ENCODE measurements at places on chromosomes 7 and 10. TPM values are rescaled to one million over a fixed set of nuclear protein-coding genes. Genes with fewer than 3 reads are reported as not detected.

- no peak for DNase-seq
Measured at GRCh38 chr10:89853781-89854191, 152.4 kb downstream of the KIF20B start.

GRCh38 chr10:3886641-3887251 lies 101.7 kb upstream of the KLF6 start:
- peak; percentile 79 for DNase-seq

DNA sequence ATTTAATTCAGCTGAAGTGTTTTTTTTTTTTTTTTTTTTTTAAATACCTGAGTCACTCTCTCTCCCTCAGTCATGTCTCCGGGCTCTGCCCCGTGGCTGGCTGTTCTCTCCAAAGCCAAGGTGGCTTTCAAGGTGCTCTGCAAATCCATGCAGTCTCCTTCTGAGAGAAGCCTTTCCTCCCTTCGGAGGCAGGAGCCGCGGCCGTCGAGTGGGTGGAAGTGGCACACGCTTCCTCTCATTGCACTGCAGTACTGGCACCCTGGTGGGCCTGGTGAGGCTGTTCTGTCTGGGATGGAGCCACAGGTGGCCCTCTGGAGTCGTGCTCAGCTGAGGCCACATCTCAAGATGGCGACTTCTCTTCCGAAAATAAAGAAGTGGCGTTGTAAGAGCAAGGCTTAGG lies 221.8 kb downstream of the GLRX3 start:
- DNase-seq = no peak

GRCh38 chr7:30406664-30407425 lies 71.7 kb downstream of the NOD1 start:
- no peak for DNase-seq

GRCh38 chr10:3136336-3136735 lies 36.2 kb downstream of the PITRM1 start:
- DNase-seq = no peak

- DNase-seq = no peak
Measured at GRCh38 chr7:140069298-140069949, 6.7 kb upstream of the PARP12 start.

- no peak for DNase-seq
Measured at GRCh38 chr7:44056681-44057080, 8.7 kb downstream of the PGAM2 start.

- DNase-seq = no peak
Measured at GRCh38 chr10:73244866-73245477, 2.1 kb downstream of the DNAJC9 start.

DNA sequence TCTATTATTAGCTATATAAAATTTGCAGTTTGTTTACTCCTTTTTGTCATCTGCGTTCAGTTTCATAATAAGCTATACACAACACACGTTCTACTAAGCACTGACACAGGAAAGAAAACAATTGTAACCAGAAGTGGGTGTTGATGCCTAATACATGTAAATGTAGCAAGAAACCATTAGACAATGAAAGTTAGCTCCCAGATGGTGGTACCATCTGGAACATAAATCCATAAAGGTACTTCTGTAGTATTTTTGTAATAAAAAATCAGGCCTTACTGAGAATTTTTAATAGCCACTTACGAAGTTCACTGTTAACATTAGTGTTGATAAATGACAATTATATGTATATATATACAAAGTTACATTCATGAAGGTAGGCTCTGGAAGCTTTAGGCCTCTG lies 194.7 kb downstream of the KCND2 start:
- no peak for DNase-seq

DNA sequence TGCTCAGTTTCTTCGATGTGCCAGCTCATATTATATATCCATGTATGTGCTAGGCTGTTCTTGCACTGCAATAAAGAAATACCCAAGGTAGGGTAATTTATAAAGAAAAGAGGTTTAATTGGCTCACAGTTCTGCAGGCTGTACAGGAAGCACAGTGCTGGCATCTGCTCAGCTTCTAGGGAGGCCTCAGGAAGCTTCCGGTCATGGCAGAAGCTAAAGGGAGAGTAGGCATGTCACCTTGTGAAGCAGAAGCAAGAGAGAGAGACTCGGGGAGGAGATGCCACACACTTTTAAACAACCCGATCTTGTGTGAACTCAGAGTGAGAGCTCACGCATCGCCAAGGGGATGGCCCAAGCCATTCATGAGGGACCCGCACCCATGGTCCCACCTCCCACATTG lies 13.8 kb upstream of the ECHDC3 start:
- DNase-seq = no peak

The IQUB gene
- total RNA-seq = 1.0 TPM

- DNase-seq = peak; percentile 52
Measured at GRCh38 chr7:83547526-83547925, 101.4 kb downstream of the SEMA3E start.

DNA sequence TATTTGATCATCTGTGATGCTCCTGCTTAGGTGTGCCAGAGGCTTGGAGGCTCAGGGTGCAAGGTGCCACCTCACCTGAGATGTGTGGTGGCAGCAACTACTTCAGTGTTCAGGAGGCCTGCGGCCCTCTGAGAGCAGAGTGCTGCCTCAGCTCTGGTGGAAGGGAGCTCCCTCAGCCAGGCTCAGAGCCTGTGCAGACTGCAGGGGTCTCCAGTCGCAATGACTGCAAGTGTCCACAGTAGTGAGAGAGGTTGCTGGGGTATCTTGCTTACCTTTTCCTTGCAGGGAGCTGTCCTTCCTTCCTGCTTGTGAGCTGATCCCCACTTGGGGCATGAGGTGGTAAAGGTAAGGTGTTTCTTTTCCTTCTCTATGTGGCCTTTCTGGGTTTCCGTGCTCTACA lies 131.0 kb upstream of the GAD2 start:
- no peak for DNase-seq

The HOXA3 gene
- 3.0 TPM for total RNA-seq

- peak; percentile 66 for DNase-seq
Measured at GRCh38 chr10:132637477-132638129, 100.0 kb downstream of the INPP5A start.

DNA sequence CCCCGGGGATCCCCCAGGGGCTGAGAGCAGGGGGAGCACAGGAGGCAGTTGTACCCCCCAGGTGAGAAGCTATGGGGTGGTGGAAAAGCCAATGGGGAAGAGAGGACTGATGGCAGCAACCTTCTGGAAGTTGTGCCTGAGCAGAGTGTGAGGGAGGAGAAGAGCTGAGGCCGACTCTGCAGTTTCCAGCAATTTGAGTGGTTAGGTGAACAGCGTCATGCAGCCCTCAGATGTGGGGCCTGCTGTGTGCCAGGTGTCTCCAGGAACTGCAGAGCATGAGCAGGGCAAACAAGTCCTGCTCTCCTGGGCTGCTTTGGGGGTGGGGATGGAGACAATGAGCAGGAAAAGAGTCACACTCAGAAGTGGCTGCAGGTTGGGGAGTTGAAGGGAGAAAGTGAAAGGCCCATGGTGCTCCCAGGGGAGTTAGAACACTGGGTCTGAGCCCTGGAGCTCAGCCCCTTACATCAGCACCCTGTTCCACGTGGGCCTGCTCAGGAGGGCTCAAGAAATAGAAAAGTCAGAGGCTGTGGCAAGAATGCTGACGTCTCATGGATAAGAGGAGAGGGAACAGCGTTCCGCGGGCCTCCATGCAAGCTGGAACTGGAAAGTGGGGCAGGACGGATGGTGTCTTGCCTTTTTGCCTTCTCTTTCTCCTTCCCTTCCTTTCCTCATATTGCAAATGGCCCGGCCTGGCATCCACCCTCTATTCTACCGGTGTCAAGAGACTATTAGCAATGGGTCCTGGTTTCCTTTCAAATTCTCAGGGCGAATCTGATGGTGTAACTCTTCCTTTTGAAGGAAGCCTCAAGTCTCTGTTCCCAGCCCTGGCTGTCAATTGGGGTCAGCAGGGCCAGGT lies 4.0 kb upstream of the AFAP1L2 start:
- no peak for DNase-seq

The H2BK1 gene
- not detected for total RNA-seq

The VWA2 gene
- 12.3 TPM for total RNA-seq

The ERVW-1 gene
- total RNA-seq = not detected

The UBE2H gene
- total RNA-seq = 73.4 TPM

- no peak for DNase-seq
Measured at GRCh38 chr10:129965425-129965808, 1.3 kb upstream of the EBF3 start.

GRCh38 chr7:103076764-103077163 lies 1.8 kb downstream of the ARMC10 start:
- DNase-seq = no peak

The CDC14C gene
- 0.23 TPM for total RNA-seq

DNA sequence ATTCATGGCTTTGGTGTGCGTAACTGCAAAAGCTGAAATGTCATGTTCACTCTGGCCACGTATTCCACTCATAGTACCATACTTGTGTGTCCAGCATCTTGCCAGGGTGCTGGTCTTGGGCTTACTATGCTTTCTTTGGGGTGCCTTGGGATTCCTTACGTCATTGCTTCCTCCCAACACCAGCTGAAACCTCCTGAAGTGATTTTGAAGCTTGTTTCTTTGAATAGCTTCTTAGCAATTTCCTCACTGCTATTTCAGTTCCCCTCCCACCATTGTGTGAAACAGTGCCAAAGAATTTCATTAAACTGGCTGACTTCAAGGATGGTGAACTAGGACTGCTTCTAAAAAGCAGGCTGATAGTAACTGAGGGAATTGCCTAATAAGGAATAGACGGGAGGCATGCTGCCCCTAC lies 36.9 kb downstream of the ENTPD1 start:
- DNase-seq = no peak

DNA sequence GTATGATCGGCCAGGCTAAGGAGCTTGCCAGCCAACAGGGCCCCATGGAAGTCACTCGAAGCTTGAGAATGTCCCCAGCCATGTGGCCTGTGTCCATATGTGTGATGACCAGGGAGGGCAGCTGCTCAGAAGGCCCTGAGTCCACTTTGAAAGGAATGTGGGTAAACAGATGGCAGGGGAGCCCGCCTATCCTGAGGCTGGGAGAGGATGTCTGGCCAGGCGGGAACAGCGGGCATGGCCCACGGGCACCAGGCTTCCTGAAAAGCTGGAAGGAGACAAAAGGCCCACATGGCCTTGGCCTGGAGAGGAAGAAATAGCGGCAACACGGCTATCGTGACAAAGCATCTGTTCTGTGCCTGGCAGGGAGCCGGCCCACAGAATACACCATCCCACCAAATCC lies 137.9 kb upstream of the PPIF start:
- no peak for DNase-seq

The WEE2 gene
- 3.6 TPM for total RNA-seq

- DNase-seq = no peak
Measured at GRCh38 chr10:103506061-103506460, 12.6 kb downstream of the NEURL1 start.

GRCh38 chr10:77159538-77160110 lies 478.0 kb downstream of the KCNMA1 start:
- DNase-seq = no peak

DNA sequence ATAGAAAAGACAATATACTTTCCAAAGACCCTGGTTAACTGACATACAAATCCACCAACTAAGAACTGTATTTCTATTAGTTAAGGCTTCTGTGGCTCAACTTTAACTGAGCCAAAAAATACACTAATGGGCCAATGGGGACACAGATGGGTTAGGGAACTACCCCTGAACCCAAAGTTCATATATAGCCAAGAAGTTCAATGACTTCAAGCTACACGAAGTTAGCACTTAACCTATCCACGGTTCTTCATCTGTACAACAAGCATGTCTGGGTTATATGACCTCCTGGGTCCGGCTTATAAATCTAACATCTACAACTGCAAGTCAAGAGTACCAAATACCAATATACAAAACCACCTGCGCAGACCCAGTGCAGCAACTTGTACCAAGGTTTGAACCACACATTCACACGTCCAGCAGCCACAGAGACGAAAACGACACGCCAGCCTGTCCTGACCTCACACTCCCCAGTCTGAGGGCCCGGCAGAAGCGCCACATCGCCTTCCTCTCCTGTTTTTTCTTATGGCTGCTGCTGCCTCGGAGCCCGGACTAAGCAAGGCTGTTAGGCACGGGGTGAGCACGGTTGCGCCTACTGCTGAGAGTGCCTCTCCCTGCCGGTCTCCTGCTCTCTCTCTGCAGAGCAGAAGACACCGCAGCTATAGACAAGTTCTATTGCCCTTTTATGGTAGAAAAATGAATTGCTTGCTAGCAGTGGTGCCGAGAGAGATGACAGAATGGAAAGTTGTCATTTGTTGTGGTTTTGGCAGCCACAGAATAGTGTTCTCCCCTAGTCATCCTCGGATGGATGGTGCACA lies 86.3 kb downstream of the RNF216 start:
- peak; percentile 49 for DNase-seq

DNA sequence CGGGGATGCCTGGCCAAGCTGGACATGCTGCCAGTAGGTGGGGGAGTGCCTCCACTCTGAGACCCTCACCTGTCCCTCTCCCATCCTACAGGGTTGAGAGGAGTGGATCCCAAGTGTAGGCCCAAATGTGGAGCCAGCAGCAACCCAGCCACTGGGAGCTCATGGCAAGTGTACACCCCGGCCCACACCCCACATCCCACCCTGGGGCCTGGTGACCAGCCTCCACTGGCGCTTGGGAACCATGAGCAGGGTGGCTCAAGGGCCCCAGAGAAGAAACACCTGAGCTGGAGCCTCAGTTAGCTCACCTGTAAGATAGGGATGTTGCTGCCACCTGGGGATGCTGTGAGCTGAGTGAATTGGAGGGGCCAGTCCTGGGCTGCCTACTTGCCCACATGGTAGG lies 10.4 kb upstream of the RET start:
- no peak for DNase-seq

GRCh38 chr7:22108151-22108845 lies 162.6 kb upstream of the CDCA7L start:
- no peak for DNase-seq

DNA sequence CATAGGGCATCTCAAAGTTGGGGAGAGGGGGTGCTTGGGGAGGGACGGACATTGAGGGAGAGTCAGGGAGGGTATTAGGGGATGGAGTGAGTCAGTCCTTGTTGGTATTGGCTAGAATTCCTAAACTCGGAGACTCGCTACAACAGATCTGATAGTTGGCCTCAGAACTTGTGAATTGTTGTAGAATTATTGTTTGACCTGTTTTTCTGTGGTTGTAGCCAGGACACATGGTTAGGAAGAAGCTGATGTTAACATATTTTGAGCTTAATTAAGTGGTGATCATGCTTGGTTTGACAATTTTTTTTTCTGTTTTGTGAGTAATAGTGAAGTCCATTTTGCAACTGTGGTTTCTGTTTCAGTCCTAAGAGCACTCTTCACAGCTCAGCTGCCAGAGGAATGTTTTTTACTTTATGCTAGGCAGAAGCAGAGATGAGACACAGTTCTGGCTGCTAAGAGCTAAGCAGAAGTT lies 1190.3 kb upstream of the C7orf33 start:
- DNase-seq = no peak

GRCh38 chr7:157712666-157713235 lies 375.9 kb downstream of the DNAJB6 start:
- DNase-seq = no peak

GRCh38 chr7:33145156-33145555 lies 15.8 kb downstream of the BBS9 start:
- DNase-seq = no peak

The NUDT13 gene
- total RNA-seq = 3.4 TPM

- peak; percentile 17 for DNase-seq
Measured at GRCh38 chr10:82969405-82969804, 1094.4 kb downstream of the NRG3 start.

The CLDN12 gene
- 53.0 TPM for total RNA-seq

The PRF1 gene
- total RNA-seq = not detected

- DNase-seq = no peak
Measured at GRCh38 chr10:34219753-34220548, 595.1 kb downstream of the PARD3 start.

The TRIL gene
- 4.6 TPM for total RNA-seq

The IDI2 gene
- total RNA-seq = not detected

The NPC1L1 gene
- 20.6 TPM for total RNA-seq

GRCh38 chr10:44981172-44982113 lies 2.8 kb upstream of the DEPP1 start:
- DNase-seq = peak; percentile 70

Data from hepatocyte (in vitro differentiated cells).